Omental fat pad (tissue), 4 donors: ENCODE measurements at places on chromosomes 13 and 19.

DNA sequence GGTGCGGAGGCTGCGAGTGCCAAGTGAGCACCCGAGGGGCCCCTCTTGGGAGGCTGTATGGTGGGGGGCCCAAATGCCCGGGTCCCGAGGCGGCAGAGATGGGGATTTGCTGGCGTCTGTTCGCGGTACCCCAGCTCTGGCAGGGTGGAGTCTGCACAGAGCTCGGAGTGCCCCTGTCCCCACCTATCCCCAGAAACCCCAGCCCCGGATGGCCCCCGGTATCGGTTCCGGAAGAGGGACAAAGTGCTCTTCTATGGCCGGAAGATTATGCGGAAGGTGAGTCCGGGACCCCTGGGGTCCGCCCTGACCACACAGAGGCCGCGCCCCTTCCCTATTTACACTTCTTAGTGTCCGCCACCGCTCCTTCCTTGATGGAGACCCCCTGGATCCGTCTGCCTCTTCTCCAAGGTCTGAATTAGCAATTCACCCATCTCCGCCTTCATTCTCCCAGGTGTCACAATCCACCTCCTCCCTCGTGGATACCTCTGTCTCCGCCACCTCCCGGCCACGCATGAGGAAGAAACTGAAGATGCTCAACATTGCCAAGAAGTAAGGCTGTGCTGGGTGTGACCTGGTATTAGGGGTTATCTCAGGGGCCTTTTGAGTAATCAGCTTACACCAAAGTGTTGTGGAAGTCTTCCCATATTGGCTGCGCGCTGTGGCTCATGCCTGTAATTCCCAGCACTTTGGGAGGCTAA is 630 bp downstream of the PNPLA6 start:
- no peak for DNase-seq

- no peak for DNase-seq
These were observed 50.3 kb downstream of the GSX1 start for GRCh38 chr13:27842571-27842970.

DNA sequence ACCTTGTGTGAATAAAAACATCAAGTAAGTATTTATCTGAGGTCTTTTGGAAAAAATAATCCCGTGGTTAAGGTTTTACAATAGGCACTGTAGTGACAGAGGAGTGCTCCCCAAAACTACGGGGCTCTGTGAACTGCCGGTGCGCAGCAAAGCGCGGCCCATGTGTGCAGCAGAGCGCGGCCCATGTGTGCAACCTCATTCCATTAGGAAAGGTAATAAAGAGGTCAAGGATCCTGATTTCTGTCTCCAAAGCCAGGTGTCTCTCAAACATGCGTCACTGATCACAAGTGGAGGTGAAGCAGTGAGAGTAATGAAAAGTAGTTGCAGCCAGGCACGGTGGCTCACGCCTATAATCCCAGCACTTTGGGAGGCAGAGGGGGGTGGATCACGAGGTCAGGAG is 58.7 kb downstream of the MRPL57 start:
- DNase-seq: no peak

GRCh38 chr13:33272531-33273124 is 12.9 kb downstream of the STARD13 start:
- DNase-seq: no peak

DNA sequence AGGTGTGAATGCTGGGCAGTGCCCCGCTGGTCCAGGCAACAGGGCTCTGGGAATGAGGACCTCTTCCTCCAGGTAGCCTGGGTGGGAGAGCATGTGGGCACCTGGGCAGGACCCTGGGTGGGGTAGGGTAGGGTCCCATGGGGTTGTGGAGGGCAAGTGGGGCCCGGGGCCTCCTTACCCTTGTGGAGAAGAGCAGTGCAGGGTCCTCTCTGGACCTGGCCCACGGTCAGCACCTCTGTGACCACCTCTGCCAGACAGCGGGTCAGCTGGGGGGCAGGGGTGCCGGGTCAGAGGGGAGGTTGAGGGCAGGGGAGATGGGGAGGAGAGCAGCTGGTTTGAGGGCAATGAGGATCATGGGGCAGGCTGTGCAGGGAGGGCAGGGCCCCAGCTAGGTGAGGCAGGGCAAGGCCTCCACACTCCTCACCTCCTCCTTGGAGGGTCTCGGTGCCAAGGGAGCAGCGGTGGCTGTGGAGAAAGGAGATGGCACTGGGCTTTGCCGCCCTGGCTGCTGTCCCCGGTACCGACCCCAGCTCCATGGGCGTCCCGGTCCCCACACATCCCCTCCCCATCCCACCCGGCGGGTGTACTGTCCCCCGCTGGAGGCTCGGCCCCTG is 491 bp downstream of the CCER2 start:
- no peak for DNase-seq

GRCh38 chr19:8456064-8456463 is 11.3 kb downstream of the HNRNPM start:
- DNase-seq: no peak

DNA sequence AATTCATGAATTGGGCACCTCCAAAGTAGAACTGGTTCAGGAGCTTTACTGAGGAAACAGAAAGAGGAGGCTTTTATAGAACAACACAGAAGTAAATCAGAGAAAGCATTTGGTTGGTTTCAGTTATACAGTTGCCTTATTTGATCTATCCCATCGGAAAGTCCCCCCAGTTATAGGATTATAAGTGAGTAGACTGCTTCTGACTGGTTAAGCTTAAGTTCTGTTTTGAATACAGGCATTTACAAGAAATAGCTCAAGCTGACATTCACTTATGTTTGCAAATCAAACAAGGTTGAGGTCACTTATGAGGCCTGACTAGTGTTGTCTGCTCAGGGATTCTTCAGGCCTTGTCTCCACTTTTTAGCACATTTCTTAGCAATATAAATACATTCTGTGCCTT is 857.4 kb downstream of the EFNB2 start:
- no peak for DNase-seq

- no peak for DNase-seq
These were observed 1.1 kb upstream of the HMGB1 start for GRCh38 chr13:30466841-30467252.

GRCh38 chr13:35818633-35819067 is 312.5 kb downstream of the DCLK1 start:
- DNase-seq: no peak

- DNase-seq: no peak
These were observed 55.0 kb downstream of the MRPL57 start for GRCh38 chr13:21231426-21231940.

DNA sequence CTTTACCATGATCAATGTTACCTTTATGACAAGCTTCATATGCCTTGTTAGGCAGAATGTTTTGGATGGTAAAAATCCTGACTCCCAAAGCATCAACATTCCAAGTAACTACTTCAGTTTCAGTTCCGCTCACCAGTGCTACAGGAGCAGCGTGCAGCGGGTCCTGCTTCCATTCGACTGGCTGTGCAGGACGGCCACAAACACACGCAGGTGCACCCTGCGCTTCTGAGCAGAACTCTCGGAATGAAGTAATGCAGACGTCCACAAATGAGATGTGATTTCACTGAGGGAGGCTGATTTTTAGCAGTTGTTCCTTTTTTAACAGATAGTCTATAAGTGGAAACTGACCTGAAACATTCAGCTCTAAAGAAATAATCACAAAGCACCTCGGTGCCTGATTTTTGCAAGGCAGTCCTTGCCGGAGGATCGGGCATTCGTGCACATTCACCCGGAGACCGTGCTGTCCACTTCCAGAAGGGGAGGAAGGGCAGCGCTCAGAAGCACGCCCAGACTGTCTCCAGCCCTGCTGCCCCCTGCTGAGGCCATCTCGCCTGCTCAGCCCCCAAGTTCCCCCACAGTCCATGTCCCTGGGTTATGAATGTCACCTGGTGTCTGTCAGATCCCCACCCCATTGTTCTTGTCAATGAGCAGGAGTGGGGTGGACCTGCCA is 85.8 kb downstream of the RAB20 start:
- DNase-seq: no peak

DNA sequence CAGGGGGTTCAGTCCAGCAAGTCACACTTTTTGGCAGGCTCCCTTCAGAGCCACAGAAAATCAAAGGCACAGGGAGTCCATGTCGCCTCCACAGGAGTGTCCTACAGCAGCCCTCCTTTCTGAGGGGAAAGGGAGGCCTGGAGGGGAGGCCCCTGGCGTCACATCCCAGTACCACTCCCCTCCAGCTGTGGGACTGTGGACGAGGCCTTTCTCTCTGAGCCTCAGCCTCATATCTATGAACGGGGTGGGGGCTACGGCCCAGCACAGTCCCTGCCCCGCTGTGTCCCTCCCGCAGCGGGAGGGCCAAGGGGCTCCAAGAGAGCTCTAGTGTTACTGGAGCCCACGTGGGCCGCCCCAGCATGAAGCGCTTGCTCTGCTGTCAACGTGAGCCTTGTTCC is 23.8 kb downstream of the PEPD start:
- DNase-seq: no peak

- no peak for DNase-seq
These were observed 5.2 kb downstream of the ZFR2 start for GRCh38 chr19:3863648-3864047.

DNA sequence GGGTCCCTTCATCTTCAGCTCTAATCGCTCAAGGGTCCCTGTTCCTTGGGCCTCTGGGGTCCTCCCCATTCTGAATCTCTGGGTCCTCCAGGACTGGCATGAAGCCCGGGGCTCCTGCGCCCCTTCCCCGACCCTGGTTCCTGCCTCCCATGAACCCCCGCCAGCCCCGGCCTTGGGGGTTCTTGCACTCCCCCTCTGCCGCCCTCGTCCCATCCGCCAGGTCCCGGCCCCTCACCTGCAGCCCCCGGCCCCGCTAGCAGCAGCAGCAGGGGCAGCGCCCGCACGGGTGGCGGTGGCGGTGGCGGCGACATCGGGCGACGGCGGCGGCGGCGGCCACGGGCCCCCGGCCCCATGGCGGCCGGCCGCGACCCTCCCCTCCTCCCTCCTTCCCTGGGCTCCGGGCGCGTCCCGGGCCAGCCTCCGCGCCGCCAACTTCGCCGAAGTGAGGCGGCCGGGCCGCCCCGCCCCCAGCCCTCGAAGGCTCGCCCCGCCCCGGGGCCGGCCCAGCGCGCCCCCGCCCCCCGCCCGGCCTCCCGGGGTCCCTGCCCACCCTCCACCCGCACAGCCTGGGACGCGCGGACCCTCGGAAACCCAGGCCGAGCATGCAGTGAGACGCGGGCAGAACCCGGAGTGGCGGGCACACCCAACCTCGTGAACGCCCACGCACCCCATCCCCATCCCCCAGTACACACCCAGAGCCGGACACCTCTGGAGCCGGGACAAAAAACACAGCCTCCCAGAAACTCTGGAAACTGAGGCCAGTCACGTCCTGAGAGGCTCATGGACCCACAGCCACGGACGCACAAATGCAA is at the start of gene NOTCH3:
Gene NOTCH3 (minus strand): TSS at position 443 of the 812 bp plus-strand sequence. CDS start 90 bp downstream, at position 353.
- no peak for DNase-seq

GRCh38 chr13:97749174-97749573 is 204.3 kb upstream of the IPO5 start:
- DNase-seq: no peak

- DNase-seq: no peak
These were observed 1.8 kb downstream of the SHISA7 start for GRCh38 chr19:55441319-55441691.

GRCh38 chr19:4373601-4374497 is 26.5 kb downstream of the SH3GL1 start:
- no peak for DNase-seq
